ENCODE measurements at places on chromosomes 1 and 21.

GRCh38 chr1:223197923-223198627 lies 55.0 kb upstream of the TLR5 start:
- DNase-seq, result no peak

DNA sequence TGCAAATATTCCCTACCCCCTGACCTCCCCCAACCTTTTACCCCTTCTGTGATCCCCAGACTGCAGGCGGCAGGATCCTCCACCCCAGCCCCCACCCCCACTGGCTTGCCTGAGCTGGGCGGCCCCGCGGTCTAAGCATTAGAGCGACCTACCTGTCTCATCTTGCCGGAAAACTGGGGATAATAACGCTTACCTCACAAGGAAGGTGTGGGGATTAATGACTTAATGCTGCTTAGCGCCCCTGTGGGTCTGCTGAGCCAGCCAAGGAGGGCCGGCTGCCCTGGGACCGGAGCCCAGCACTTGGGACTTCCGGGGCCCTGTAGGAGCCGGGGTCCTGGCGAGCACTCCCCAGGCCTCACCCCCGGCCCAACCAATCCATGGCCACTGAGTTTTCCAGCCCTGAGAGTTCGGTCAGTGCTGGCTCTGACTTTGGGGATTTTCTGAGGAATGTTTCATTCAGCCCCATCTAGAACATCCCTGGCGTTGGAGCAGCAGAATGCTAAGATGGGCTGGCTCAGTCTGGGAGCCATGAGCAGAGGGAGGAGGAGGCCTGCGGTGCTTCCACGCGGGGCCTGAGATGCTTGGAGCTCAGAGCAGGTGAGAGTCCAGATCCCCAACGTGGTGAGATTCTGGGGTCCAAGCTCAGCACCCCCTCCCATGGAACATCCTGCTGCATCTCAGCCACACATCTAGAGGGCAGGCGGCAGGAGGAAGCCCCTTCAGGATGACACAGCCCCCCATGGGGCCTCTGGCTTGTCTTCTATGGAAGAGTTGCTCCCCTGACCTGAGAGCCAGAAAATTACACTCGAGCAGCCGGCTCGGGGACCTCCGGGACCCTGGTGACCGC lies 97.9 kb downstream of the RIPK4 start:
- no peak for DNase-seq

- DNase-seq, result no peak
These were observed 7.2 kb downstream of the PRDM2 start for GRCh38 chr1:13707164-13707563.

DNA sequence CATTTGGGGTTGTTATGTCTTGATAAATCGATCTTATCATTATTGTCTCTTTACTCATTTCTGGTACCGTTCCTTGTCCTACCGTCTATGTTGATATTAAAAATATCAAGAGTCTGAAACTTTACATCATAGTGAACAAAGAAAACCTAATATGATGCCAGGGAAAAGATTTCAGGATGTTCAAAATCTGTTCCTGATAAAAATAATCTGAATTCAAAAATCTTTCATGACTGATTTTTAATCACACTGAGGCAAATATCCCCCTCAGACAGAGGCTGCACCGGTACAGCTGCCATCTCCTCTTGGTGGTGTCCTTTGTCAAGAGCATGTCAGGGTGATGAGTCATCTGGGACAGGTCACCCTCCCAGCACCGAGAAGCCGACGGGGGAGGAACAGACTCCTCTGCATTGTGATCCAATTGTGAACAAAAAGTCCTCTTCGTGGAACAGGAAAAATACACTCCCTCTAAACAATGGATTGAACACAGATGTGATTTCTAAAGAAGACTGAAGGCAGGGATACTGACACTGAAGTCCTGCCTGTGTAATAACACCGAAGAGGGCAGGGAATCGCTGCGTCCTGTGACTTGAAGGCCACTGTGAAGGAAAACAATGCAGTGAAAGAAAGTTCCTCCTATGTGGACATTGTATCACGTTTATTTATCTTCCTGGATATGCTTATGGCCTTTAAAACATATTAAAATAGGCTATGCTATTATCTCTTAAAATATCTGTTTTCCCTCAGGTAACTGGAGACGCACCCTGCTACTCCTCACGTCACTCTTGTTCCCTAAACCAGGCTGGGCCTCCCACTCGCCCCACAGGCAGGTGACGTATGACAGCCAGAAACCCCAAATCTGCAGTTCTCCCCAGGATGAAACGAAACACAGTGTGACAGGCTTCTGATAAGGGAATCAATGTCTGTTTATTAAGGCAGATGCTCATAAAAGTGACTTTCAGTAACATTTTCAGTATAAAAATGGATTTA lies 4.3 kb upstream of the SPATC1L start:
- peak; percentile 74 for DNase-seq
